Thyroid gland (tissue), 4 donors: ENCODE measurements at places on chromosomes 6 and 20. TPM values are rescaled to one million over a fixed set of nuclear protein-coding genes. Genes with fewer than 3 reads are reported as not detected.

The GRIK2 gene
- total RNA-seq, result 51.9 TPM

The HTR1B gene
- 0.13 TPM for total RNA-seq

The PHACTR1 gene
- 4.0 TPM for total RNA-seq

The CPNE5 gene
- 2.2 TPM for total RNA-seq

- DNase-seq, result no peak
- no peaks in the 10 kb centered on the region for H3K4me1 ChIP-seq
- no peak overlapping the region for H3K27ac ChIP-seq
- no peak overlapping the region for H3K4me3 ChIP-seq
Measured at GRCh38 chr6:21507811-21508210, 85.7 kb upstream of the SOX4 start.

The MRAP2 gene
- not detected for total RNA-seq

DNA sequence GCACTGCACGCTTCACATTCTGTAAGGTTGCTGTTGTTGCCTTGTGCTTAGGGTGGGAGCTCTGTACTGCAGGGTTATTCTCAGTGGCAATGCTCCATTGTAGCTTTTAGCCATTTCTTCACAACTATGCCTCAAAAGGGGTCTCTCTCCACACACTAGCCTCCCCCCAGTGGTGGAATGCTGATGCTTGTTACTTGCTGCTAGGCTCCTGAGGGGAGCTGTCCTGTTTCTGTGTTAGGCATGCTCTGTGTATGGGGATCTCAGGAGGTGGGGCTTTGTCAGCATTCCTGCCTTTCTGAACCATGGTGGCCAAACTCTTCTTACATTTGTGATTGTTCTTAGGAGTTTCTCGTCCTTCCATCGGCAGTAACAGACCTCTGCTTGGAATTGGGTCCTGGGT is 18.8 kb downstream of the TMEM170B start:
- no peak overlapping the region for H3K27ac ChIP-seq
- no peaks in the 10 kb centered on the region for H3K4me1 ChIP-seq
- H3K27me3 ChIP-seq, result no peaks in the 10 kb centered on the region
- no peaks in the 10 kb centered on the region for H3K36me3 ChIP-seq
- H3K4me3 ChIP-seq, result no peak overlapping the region
- DNase-seq, result no peak

GRCh38 chr20:2137552-2138201 is 36.0 kb downstream of the STK35 start:
- peaks cover 65% of the 10 kb centered on the region for H3K4me1 ChIP-seq
- DNase-seq, result no peak
- H3K27me3 ChIP-seq, result no peaks in the 10 kb centered on the region
- no peaks in the 10 kb centered on the region for H3K36me3 ChIP-seq
- H3K4me3 ChIP-seq, result no peak overlapping the region

DNA sequence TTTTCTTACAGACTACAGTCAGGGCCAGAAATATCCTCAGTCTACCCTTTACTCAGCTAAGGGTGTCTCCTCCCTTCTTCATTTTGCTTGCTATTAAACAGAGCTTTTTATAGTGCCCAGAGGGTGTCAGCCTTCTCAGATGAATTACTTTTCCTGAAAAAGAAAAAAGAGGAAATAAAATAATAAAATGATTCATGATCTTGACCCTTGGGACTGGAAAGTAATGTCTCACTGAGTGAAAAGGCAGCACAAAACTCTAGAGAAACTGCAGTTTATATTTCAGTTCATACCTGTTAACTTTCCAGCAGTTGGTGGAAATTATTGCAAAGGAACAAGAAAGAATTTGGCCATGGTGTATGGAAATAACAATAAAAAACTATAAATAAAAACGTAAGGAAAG is 170.6 kb downstream of the IBTK start:
- no peaks in the 10 kb centered on the region for H3K36me3 ChIP-seq
- H3K4me3 ChIP-seq, result no peak overlapping the region
- H3K4me1 ChIP-seq, result no peaks in the 10 kb centered on the region
- no peak overlapping the region for H3K27ac ChIP-seq

DNA sequence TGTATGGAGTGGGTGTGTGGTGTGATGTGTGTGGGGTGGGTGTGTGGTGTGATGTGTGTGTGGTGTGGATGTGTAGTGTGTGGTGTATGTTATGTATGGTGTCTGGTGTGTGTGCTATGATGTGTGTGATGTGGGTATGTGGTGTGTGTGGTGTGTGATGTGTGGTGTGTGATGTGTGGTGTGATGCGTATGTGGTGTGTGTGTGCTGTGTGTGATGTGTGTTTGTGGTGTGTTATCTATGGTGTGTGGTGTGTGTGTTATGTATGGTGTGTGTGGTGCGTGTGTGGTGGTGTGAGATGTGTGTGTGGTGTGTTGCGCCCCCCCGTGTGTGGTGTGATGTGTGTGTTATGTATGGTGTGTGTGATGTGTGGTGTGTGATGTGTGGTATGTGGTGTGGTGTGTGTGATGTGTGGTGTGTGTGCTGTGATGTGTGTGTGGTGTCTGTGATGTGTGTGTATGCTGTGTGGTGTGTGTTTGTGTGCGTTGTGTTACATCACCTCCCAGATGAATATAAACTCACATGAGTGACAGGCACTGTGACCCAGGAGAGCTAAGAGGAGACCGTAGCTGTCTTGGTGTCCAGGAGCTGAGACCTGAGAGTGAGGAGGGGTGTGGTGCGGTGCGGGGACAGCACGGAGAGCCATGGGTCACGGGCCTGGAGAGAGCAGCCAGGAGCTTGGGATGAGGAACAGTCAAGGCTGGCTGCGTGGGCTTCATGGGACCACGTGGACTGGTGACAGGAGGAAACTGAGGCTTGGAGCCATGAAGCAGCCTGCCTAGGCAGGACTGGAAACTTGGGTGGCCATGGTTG is 8.8 kb downstream of the DLGAP4 start:
- H3K36me3 ChIP-seq, result no peaks in the 10 kb centered on the region
- H3K27ac ChIP-seq, result no peak overlapping the region

GRCh38 chr6:44304282-44305199 is 8.6 kb downstream of the AARS2 start:
- no peaks in the 10 kb centered on the region for H3K4me1 ChIP-seq
- no peak overlapping the region for H3K4me3 ChIP-seq
- no peak for DNase-seq
- no peak overlapping the region for H3K27ac ChIP-seq
- peaks cover 57% of the 10 kb centered on the region for H3K36me3 ChIP-seq

The SLC22A2 gene
- total RNA-seq, result not detected

The LY6G5C gene
- total RNA-seq, result 7.9 TPM

- no peaks in the 10 kb centered on the region for H3K36me3 ChIP-seq
- H3K27ac ChIP-seq, result no peak overlapping the region
- no peak for DNase-seq
- H3K27me3 ChIP-seq, result no peaks in the 10 kb centered on the region
- peaks cover 24% of the 10 kb centered on the region for H3K4me1 ChIP-seq
- H3K4me3 ChIP-seq, result no peak overlapping the region
Measured at GRCh38 chr20:63972312-63973159, 2.8 kb upstream of the ZNF512B start.

- peak; percentile 58 for DNase-seq
- H3K4me3 ChIP-seq, result no peak overlapping the region
- peaks cover 36% of the 10 kb centered on the region for H3K4me1 ChIP-seq
- H3K27me3 ChIP-seq, result no peaks in the 10 kb centered on the region
Measured at GRCh38 chr6:35057449-35058357, 83.4 kb downstream of the TCP11 start.

DNA sequence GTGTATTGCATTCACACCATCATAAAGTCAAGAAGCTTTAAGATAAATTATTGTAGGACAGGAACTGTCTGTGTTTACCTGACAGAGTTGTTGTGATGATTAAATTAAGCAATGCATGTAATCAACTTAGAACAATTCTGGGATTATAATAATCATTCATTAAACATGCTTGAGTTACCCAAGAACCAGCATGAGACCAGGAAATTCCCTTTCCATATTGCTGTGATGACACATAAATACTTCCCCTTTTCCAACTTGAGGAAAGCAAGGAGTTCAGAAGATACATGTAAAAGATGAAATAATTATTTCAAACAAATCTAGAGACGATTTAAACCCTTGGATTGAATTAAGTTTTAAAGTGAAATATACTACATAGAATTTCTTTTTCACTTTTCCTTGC is 404.4 kb downstream of the GJA1 start:
- H3K27ac ChIP-seq, result no peak overlapping the region
- H3K36me3 ChIP-seq, result no peaks in the 10 kb centered on the region
- H3K27me3 ChIP-seq, result no peaks in the 10 kb centered on the region
- DNase-seq, result no peak

- no peak overlapping the region for H3K4me3 ChIP-seq
- H3K4me1 ChIP-seq, result no peaks in the 10 kb centered on the region
- H3K36me3 ChIP-seq, result no peaks in the 10 kb centered on the region
- DNase-seq, result no peak
- H3K27me3 ChIP-seq, result no peaks in the 10 kb centered on the region
Measured at GRCh38 chr20:11375335-11375734, 542.4 kb upstream of the BTBD3 start.

DNA sequence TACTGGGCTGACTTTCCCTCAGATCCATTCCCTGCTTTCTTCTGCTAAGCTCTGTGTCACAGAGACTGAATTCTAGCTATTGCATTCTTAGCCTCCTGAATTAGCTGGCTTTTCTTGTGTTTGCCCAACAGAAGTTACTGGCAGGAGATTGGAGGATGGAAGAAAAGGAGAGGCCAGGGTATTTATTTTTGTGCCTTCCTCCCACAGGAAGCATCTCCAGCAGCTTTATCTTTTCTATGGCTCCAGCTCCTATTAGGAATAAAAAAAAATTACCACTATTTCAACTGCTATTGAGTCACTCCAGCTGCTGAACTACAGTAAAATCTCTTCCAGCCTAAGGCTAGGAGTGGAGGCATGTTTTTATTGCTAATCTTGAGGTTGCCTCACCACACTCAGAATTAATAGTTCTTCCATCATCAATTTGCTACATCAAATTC is 492.4 kb downstream of the RFPL4B start:
- H3K4me3 ChIP-seq, result no peak overlapping the region
- no peaks in the 10 kb centered on the region for H3K27me3 ChIP-seq
- DNase-seq, result no peak
- no peaks in the 10 kb centered on the region for H3K4me1 ChIP-seq
- H3K36me3 ChIP-seq, result no peaks in the 10 kb centered on the region
- H3K27ac ChIP-seq, result no peak overlapping the region

DNA sequence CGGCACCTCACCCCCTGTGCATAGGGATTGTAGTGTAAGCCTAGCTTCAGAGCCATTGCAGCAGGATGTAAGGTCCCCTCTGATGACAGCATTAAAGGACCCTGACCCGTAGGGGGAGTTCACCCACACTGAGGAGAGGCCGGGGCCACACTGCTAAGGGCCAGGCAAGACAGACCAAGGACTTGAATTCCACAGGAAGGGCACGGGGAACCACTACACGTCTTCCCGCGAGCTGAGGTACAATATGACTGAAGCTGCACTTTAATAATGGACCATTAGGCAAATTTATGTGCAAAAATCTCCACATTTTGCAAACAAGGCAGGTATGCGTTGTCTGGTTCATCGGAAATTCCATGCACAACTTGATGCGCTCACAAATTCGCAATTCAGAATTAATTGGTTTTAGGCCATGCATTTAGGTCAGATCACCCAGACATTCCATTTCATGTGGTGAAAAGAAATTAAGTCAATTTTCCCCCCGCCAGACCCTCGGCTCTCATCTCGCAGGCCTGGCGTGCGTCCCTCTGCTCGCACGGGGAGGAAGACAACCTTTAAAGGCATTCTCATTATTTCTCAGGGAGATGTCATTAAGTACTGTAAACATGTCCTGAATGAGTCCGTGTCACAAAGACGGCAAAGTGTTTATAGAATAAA is 111.8 kb downstream of the FOXA2 start:
- H3K27ac ChIP-seq, result no peak overlapping the region

The RPP40 gene
- 9.8 TPM for total RNA-seq
